Fibroblast of skin of back (primary cell): ENCODE measurements at places on chromosomes 4 and X.
A peak's percentile ranks its signal among the peaks of the same experiment; 100 is the strongest.

GRCh38 chrX:69321006-69321655 is 155.9 kb upstream of the PJA1 start:
- DNase-seq: no peak

GRCh38 chr4:174389439-174389838 is 105.7 kb downstream of the CEP44 start:
- DNase-seq: no peak

- DNase-seq: no peak
Observed at GRCh38 chrX:16855363-16856075, 14.6 kb downstream of the RBBP7 start.

- DNase-seq: no peak
Observed at GRCh38 chrX:148612431-148612830, 112.0 kb downstream of the AFF2 start.

DNA sequence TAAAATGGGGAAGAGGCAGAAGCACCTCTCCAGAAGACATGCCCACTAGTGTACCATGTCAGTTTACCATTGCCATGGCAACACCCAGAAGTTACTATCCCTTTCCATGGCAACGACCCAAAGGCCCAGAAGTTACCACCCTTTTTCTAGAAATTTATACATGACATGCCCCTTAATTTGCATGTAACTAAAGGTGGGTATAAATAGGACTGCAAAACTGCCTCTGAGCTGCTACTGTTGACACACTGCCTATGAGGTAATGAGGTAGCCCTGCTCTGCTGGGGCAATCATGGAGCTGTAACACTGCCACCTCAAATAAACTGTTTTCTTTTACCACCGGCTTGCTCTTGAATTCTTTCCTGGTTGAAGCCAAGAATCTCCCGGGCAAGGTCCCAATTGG is 13.9 kb upstream of the BEX4 start:
- no peak for DNase-seq

- DNase-seq: no peak
Observed at GRCh38 chr4:101334963-101335572, 12.3 kb downstream of the PPP3CA start.

- no peak for DNase-seq
Observed at GRCh38 chr4:132344924-132345828, 803.9 kb upstream of the PCDH10 start.

DNA sequence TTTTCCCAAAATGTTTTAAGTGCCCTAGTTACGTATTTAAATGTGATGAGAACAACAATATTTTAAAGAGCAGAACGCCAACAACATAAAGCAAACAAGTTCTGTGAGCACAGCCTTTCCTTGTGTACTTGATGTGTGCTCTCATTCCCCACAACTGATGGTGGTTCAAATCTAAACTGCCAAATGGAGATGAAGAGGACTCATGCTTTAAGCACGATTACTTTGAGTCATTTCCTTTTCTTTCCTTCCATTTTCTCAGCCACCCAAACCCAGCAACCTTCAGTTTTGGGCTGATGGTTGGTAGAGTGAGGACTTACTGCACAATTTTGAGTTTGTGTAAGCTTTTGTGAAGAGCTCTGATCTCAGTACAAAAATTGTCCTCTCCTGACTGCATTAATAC is 1.7 kb downstream of the NSD2 start:
- peak; percentile 86 for DNase-seq

DNA sequence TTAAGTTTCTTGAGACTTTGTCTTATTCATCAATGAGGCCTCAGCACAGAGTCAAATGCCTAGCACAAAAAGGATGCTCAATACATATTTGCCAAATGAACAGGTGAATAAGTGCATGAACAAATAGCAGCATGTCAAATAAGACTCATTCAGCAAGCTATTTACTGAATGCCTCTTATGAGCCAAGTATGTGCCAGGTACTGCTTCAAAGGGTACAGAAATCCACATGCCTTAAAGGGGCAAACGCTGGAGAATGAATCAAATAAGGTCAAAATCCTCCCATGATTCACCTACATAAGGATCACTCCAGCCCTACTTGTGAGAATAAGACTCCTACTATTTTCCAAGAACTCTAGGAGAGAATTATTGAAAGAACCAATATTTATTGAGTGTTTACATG is 260.2 kb upstream of the CPEB2 start:
- DNase-seq: no peak

- peak; percentile 68 for DNase-seq
Observed at GRCh38 chrX:110167952-110168451, 149.9 kb downstream of the AMMECR1 start.

DNA sequence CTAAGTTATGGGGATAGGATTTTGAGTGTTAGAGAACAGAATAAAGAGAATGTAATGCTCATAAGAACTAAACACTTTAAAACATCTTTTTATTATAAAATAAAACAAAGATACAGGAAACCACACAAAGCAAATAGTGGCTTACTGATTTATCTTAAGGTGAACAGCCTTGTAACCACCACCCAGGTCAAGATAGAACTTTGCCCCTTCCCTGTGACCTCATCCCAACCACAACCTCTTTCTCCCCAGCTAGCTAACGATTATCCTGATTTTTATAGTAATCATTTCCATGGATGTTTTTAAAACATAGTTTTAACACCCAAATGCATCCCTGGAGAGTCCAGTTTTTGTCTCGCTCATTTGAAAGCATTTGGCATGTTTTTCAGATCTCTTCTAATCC is 17.0 kb downstream of the HELT start:
- DNase-seq: no peak

- no peak for DNase-seq
Observed at GRCh38 chrX:148412006-148412405, 88.4 kb upstream of the AFF2 start.

GRCh38 chr4:151822331-151822730 is 61.5 kb upstream of the GATB start:
- DNase-seq: peak; percentile 7

GRCh38 chrX:24410514-24411189 is 50.2 kb downstream of the SUPT20HL1 start:
- DNase-seq: no peak

- no peak for DNase-seq
Observed at GRCh38 chrX:112108145-112108544, 25.6 kb upstream of the TRPC5 start.

- no peak for DNase-seq
Observed at GRCh38 chr4:11153171-11153750, 275.4 kb downstream of the HS3ST1 start.

- DNase-seq: peak; percentile 64
Observed at GRCh38 chr4:98377559-98377958, 116.4 kb downstream of the RAP1GDS1 start.

GRCh38 chrX:106436691-106437090 is 175.1 kb upstream of the RADX start:
- DNase-seq: no peak

- no peak for DNase-seq
Observed at GRCh38 chr4:176464748-176465147, 145.0 kb downstream of the SPCS3 start.

DNA sequence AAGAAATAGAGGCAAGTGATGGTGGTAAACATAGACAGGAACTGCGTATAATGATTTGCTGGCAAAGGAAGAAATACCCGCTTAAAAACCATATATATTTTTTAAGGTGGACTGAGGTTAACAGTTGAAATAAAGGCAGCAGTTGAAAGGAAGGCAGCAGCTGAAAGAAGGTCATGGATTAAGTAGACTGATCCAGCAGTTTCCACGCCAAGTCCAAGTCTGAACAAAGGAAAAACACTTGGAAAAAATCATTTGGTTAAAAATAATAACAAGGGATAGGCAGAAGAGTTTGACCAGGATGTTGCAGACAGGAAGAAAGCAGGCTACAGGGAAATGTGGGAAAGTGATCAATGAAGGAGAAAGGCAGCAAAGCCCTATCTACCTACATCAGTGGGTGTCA is 93.6 kb downstream of the AMELX start:
- no peak for DNase-seq

GRCh38 chr4:122017296-122017695 is 65.4 kb upstream of the TRPC3 start:
- no peak for DNase-seq

GRCh38 chr4:38279650-38280322 is 319.6 kb downstream of the PTTG2 start:
- no peak for DNase-seq

- peak; percentile 76 for DNase-seq
Observed at GRCh38 chrX:19064175-19064574, 58.1 kb downstream of the ADGRG2 start.

DNA sequence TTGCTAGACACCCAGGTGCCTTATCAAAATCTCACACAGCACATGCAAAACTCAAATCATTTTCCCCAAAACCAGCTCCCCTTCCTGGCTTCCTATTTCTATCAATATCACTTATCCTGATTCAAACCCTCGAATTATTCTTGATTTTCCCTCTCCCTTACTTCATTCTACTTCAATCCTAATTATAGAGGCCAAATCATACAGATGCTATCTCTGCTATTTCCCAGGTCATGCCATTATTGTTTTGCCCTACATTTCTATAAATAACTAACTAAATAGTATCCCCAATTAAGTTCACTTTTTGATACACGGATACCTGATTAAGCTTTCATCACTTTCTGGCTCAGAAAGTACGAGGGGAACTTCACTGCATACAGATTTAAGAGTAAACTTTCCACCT is 62.4 kb downstream of the FBXL5 start:
- no peak for DNase-seq

GRCh38 chrX:50801135-50801534 is 12.9 kb downstream of the SHROOM4 start:
- no peak for DNase-seq

DNA sequence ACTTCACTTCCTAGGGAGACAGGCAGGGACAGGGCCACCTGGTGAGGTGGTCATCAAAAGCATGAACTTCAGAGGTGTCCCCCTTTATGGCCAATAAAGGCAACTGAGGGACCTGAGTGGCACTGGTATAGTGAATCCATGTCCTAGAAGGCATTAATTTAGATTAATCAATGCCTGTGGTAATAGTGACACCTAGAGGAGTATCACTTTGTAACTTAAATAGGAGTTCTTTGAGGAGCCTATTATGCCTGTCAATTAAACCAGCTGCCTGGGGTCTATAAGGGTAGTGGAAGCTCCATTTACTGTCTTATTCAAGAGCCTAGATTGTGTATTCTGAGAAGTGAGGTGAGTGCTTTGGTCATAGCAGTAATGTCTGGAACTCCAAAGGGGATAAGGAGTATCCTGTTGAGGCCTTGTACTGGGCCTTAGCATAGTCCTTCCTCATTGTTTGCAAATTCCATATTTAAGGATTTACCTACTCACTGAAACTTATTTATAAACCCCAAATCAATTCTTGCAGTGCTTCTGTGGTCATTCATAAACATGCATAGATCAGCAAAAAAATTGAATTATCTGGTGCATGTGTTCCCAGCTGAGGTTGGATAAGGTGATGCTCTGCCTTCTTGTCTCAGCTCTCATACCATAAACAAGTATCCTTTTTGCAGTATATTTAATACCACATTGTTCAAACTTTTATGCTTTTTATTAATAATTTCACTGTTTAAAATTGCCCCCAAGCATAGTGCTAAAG is 213.8 kb upstream of the RADX start:
- peak; percentile 1 for DNase-seq

- no peak for DNase-seq
Observed at GRCh38 chr4:110096405-110096804, 102.0 kb downstream of the ELOVL6 start.

DNA sequence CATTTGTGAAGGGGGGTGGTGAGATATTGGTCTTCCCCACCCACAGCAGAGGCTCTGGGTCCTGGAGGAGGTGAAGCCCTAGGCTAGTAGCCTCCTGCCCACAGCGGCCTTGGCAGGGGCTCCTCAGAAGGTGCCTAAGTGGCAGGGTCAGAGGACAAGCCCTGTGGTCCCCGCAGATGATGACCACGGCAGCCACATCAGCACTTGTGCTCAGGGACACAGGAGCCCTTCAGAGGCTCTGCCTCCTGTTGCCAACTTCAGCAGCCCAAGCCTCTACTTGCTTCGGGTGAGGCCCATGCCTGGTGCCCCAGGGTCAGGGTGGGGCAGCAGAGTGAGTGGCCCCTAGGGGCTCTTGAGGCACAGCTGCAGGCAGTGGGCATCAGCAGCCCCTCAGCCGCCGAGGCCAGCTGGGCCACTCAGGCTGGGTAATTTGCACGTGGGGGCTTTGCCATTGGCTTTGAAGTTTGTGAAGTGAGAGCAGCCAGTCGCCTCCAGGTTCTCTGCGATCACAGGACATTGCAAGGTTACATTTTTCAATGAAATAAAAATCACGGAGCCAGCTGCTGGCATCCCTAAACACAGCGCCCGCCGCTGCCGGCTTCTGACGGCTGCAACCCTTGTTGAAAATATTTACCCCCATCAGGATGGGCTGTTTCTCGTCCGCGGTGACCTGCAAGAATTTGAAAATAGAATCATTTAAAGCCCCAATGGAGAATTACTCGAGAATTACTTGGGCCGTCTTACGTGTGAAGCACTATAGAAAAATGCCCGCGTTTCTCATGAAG is 108.5 kb downstream of the HMX1 start:
- no peak for DNase-seq

- peak; percentile 36 for DNase-seq
Observed at GRCh38 chr4:139655116-139655515, 10.5 kb upstream of the MGST2 start.

DNA sequence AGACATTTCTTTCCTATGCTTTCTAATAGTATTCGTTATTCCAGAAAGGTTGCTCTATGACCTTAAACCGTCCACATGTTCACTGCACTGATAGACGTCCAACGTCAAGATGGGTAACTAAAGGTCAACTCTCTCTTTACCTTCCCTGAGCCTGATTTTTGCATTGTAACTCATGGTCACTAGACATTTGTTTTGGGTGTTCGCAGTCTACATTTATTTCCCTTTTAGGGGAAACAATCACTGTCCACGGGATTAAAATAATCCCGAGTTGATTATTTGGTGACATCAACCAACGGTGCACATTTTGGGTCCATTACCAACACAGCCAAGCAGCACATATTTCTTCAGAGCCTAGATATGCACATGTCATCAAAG is 540 bp upstream of the HADH start:
- no peak for DNase-seq

DNA sequence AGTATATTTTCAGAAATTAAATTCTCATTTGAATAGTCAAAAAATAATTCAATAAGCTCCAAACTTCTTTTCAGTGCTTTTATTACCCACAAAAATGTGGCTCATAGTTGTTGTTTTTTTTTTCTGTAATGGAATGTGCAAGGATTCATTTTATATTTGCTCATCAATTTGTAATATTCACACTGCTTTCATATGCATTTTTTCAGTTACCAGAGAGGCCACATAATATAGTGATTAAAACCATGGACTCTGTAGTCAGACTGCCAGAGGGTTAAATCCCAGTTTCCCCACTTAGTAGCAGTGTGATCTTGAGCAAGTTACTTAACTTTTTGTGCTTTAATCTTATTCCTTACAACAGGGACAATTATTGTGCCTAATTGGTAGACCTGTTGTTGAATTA is 64.5 kb downstream of the FAM9B start:
- DNase-seq: peak; percentile 54

DNA sequence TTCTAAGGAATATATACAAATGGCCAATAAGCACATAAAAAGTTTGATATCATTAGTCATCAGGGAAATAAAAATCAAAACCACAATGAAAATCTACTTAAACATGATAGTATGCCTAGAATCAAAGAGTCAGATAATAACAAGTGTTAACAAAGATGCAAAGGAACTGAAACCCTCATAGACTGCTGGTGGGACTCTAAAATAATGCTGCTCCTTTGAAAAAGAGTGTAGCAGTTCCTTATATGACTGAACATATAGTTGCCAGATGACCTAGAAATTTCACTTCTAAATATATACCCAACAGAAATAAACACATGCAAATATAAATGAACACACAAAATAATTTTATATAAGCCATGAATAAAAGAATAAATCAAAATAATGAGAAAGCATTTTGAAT is 205.1 kb upstream of the CTSO start:
- no peak for DNase-seq

GRCh38 chr4:144809056-144809640 is 163.2 kb downstream of the HHIP start:
- DNase-seq: no peak
